CD4-positive, alpha-beta T cell (primary cell): ENCODE measurements at places on chromosomes 1 and 21.
A peak's percentile ranks its signal among the peaks of the same experiment; 100 is the strongest.

GRCh38 chr1:9041116-9041779 lies 15.0 kb upstream of the SLC2A7 start:
- DNase-seq: no peak

DNA sequence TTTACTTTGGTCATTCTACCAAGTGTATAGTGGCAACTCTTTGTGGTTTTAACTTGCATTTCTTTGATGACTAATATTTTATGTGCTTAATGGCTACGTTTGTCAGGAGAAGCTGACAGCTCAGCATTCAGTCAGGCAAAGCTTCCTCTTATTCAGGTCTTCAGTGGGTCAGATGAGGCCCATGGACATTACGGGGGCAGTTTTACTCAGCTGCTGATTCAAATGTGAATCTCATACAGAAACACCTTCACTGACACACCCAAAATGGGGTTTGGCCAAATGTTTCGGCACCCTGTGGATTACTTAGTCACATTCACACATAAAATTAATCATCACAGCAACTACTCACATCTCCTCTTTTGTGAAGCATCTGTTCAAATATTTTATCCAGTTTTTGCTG lies 104.9 kb upstream of the PLD5 start:
- DNase-seq: no peak

- no peak for DNase-seq
Measured at GRCh38 chr1:30726236-30726635, 2.9 kb upstream of the MATN1 start.

DNA sequence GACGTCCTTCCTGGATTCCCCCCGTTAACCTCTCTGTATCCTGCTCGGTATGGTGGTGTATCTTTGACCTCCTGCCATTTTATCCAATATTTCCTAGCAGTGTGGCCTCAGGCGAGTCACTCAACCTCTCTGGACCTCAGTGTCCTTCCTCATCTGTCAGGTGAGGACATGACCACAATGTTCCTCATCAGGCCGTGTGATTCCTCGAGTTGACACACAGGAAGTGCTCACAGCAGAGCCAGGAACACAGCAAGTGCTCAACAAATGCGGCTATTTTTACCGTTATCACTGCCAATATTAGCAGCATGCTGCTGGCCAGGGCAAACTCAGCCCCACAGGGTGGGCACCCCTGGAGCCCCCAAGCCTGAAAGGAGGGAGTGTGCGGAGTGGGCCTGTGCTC lies 450.2 kb downstream of the KIF26B start:
- DNase-seq: no peak

- DNase-seq: no peak
Measured at GRCh38 chr1:69129538-69129937, 438.2 kb upstream of the LRRC7 start.

- peak; percentile 7 for DNase-seq
Measured at GRCh38 chr1:60978421-60979357, 103.7 kb upstream of the NFIA start.

DNA sequence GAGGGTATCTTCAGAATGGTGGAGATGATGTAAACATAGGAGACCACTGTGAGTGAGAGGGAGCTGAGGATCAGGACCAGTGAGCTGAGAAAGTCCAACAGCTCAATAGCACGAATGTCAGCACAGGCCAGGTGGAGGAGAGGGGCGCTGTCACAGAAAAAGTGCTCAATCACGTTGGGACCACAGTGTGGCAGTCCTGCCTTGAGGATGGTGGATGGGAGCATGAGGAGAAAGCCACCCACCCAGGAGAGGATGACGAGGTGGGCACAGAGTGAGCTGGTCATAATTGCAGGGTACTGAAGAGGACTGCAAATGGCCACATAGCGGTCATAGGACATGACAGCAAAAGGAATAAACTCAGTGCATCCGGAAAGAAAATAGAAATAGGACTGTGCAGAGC lies 8.1 kb downstream of the OR11L1 start:
- no peak for DNase-seq

DNA sequence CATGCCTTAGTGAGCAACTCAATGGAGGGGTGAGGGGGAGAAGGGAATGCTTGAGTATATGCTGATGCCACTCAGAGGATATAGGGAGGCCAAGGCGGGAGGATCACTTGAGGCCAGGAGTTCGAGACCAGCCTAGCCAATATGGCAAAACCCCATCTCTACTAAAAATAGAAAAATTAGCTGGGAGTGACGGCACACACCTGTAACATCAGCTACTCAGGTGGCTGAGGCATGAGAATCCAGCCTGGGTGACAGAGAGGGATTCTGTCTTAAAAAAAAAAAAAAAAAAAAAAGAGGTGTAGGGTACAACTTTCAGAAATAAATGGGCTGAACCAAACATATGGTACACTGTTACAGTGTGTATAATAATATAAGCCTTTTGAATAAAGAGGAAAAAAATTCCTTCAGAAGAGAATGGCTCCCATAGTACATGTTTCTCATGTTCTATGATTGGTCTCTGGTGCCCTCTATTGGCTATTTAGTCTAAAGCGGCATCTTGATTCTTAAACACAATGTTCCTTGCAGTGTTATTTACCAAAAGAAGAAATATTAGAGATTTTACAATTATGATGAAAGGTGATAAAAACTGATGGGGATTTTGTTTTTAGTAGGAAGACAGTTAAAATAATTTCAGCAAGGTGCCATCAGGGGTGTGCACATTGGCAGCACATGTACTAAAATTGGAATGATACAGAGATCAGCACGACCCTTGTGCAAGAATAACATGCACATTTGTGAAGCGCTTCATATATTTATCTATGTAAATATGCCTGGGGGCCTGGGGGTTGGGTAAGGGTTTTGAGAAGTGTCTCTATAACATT lies 109.8 kb downstream of the PATJ start:
- DNase-seq: no peak

- peak; percentile 75 for DNase-seq
Measured at GRCh38 chr1:39919545-39919944, 17.8 kb upstream of the MYCL start.

DNA sequence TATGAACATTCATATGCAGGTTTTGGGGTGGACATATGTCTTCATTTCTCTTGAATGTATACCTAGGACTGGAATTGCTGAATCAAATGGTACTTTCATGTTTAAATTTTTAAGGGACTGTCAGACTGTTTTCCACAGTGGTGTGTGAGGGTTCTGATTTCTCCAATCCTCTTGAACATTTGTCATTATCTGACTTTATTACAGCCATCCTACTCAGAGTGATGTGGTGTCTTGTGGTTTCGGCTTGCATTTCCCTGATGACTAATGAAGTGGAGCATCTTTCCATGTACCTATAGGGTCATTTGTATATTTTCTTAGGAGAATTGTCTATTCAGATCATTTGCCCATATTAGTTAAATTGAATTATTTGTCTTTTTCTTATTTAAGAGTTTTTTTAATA lies 35.4 kb upstream of the ZNF281 start:
- DNase-seq: no peak

GRCh38 chr1:43152866-43153265 lies 19.2 kb downstream of the EBNA1BP2 start:
- DNase-seq: no peak

DNA sequence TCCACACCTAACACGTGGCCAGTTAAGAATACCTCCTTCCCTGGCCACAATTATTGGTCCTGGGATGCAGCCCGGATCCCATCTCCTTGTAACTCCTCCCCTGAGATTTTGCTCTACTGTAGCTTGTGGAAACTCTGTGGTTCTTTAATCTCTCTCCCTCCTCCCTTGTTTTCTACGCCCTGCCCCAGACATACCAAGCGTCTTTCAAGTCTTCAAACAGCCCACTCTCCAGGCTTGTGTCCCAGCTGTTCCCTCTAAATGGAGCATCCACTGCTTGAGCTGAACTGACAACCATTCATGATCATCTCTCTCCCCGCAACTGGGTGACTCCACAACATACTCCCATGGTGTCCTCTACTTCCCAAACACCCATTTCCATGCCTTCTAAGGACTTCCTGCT lies 111.6 kb downstream of the SIPA1L2 start:
- DNase-seq: no peak

DNA sequence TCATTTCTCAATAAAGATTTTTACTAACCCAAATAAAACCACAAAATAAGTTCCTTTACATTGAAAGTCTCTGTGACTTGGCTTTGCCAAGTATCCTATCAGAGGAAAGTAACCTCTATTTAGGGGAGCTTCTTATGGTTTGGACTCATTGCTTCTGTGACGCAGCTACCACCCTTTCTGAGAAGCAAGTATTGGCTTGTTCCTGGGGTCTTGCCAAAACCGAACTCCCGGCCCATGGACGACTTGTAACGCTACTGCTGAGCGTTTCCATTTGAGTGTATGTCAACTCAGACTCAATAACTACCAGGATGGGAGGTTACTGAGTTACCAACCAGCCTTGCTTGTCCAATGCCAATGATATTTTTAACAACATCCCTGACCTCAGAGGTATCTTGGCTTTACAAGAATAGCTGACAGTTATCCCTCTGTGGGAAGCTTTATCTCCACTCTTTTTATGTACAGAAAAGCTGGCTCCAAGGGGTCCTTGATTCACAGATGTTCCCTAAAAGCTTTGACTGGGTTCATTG lies 911.9 kb downstream of the TTLL7 start:
- no peak for DNase-seq

DNA sequence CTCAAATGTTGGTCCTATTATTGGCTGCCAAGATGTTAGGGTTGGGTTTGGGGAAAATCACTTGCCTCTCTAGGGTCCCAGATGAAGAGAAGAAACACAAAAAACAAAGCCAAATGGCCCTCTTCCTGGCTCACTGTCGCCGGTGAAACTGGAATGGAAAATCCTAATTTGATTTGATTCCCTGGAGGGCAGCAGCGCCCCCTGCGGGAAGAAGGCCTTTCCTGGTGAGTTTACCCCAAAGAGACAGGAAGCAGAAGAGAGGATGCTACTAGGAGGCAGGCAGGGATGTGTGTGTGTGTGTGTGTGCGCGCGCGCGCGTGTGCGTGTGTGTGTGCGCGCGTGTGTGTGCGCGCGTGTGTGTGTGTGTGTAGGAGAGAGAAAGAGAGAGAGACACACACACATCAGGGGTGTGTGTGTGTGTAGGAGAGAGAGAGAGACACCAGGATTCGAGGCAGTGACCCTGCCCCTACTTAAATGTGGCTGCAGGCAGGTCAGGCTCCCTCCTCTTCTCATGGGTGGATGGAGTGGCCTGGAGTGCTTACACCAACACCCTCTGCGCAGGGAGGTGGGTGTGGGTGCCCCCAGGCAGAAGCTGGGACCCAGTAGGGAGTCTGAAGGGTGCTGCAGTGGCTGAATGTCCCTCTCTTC lies 3.1 kb upstream of the SELENON start:
- DNase-seq: peak; percentile 92

- no peak for DNase-seq
Measured at GRCh38 chr1:99233446-99233845, 30.8 kb upstream of the PLPPR4 start.

DNA sequence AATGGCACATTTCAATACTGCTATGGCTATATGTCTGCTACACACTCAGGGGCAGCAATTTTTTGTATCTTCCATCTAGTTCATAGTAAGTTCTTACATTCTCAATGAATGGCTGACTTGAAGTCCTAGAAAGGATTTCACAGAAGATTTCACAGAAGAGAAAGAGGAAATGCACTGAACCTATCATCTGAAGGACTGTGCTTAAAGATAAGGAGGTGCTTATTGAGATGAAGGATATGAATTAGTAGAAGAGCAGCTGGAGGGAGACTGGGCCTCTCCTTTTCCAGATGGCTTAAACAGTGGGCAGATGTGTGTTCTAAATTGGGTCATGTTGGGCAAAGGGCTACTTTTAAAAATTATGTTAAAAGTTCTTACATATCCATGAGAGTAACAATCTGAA lies 14.6 kb downstream of the ADAR start:
- no peak for DNase-seq

GRCh38 chr1:29542548-29542947 lies 306.2 kb downstream of the PTPRU start:
- DNase-seq: no peak

DNA sequence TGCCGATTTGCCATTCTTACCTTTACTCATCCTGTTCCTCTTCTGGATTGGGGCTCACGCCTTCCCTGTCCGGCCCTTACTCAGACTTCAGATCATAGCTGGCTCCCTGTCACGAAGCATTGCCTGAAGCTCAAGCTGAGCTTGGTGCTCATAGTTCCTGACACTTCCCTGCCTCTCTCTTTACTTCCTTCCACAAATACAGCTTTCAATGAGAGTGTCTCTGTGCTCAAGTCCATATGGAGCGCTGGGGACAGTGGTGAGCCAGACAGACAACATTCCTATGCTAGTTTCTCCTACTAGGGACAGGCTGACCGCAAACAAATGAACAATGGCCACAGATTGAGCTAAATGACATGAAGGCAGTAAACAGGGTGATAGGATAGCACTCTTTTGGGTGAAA lies 38.1 kb downstream of the HHAT start:
- DNase-seq: no peak

DNA sequence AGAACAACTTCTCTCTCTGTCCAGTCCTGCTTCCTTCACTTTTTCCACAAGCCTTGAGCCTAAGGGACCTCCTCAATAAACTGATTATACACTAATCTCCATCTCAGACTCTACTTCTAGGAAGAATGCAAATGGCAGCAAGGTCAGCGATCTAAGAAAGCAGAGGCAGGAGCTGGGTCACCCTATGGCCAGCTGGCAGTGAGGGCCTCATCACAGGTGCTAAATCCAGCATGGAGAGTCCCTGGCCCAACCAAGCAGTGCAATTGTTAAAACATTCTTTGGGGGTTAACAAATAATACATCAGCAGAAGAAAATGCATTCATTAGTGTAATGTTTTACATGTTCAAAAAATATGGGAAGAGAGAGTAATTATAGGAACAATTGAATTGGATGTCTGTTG lies 416.0 kb downstream of the SIPA1L2 start:
- no peak for DNase-seq

DNA sequence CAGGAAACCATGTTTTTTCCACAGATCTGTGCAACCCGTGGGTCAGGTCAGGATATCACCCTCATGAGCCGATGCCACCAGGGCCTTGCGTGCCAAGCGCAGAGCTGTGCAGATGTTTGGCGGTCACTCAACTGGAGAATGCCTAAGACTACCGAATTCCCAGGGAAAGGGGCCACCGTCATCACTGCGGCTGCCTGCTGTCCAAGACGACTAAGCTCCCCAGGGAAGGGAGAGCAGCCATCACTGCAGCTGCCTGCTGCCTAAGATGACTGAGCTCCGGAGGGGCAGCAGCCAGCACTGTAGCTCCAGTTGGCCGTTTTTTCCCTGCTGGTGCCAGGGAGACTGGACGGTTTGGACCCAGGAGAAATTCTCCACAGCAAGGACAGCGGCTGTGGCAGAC lies 31.1 kb downstream of the AKT3 start:
- DNase-seq: no peak

- DNase-seq: no peak
Measured at GRCh38 chr1:7375329-7375728, 395.8 kb upstream of the VAMP3 start.

GRCh38 chr1:193905288-193906085 lies 719.1 kb upstream of the B3GALT2 start:
- no peak for DNase-seq

GRCh38 chr1:54703471-54703870 lies 12.2 kb upstream of the TTC4 start:
- DNase-seq: no peak

DNA sequence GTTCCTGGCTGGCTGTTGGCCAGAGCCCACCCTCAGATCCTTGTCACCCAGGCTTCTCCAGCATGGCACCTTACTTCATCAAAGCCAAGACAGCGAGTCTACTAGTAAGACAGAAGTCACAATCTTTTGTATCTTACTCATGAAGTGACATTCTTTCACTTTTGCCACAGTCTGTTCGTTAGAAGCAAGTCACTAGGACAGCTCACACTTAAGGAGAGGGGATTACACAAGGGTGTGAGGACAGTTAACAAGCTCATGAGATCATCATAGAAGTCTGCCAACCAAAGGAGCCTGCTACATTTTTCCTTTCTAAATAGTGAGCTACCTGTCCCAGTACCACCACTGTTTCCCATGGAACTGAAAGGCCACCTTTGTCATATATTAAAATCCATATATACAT lies 61.5 kb downstream of the PACC1 start:
- no peak for DNase-seq
